ENCODE measurements at places on chromosomes 16 and 17.

DNA sequence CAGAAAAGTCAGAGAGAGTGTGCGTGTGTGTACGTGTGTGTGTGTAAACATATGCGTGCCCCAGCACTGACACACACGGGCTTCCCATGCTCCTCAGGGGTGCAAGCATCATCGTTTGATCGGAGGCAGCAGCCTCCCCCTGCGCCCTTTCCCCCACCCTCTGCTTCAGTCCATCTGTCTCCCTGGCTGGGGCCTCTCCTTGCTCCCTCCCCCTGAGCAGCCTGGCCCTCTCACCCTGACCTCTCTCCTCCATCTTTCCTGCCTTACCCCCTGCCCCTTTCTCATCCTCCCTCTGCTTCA lies 4.4 kb downstream of the STX1B start:
- DNase-seq: no peak

DNA sequence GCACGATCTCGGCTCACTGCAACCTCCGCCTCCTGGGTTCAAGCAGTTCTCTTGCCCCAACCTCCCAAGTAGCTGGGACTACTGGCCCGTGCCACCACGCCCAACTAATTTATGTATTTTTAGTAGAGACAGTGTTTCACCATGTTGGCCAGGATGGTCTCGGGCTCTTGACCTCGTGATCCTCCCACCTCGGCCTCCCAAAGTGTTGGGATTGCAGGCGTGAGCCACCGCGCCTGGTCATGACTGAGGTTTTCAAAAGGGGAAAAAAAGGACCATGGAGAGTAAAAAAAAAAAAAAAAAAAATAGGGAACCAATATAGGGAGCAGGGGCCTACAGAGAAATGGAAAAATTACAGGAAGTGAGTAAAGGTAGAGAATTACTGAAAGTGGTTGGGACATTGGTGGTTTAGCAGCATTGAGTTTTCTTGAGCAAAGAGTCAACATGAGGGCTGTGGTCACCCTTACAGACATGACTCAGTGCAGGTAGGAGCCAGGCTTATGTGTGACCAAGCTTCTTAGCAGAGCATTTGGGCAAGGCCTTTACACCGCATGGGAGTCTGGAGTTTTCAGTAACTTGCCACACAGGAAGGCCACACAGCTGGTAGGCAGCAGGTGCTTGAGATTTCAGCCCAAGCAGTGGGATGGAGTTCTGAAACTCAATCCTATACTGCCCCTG lies 447.3 kb downstream of the HS3ST3B1 start:
- no peak for DNase-seq

DNA sequence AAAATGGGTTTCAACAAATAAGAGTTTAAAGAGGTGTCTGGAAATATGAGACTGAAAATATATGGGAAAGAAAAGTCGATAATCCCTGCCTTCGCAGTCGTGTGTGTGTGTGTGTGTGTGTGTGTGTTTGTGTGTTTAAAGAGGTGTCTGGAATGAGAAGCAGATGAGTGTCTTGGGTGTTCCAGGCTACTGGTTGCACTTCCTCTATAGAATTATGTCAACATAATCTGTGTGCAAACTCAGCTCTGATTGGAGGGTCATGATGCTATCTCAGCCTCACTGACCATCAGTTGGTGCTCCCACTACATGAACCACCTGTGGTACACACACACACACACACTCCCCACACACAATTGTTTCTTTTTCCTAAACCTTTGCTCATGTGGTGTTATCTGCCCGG lies 347.3 kb downstream of the NPIPA8 start:
- no peak for DNase-seq

DNA sequence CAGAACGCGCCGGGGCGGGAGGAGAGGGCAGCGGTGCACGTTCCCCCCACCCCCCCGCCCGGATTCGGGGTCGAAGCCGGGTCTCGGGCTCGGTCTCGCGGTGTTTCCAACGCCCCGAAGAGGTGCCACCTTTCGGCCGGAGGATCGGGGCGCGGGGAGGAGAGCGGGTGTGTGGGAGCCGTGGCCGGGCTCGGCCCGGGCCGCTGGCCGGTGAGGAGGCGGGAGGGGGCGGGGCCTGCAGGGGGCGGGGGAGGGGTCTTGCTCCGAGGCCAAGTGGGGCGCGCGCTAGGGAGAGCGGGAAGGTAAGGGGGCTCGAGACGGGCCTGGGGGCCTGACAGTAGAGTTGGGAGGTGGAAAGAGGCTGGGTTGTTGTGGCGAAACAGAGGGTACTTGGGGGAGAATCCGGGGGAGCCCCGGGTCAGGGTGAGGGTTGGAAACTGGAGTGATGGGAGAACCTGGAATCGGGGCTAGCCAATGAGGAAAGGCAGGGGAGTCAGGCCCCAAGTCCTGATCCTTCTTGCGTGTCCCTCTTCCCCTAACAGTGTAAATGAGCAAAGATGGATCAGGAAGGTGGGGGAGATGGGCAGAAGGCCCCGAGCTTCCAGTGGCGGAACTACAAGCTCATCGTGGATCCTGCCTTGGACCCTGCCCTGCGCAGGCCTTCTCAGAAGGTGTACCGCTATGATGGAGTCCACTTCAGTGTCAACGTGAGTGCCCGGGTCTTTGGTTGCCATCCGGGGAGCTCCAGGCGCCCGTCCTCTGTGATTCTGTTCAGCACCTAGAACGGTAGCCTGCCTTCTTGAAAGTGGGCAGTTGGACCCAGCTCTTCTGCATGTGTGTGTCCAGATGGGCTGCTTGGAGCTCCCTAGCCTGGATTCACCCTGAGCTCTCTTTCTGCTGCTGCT lies 873 bp downstream of the SETD1A start:
- no peak for DNase-seq

DNA sequence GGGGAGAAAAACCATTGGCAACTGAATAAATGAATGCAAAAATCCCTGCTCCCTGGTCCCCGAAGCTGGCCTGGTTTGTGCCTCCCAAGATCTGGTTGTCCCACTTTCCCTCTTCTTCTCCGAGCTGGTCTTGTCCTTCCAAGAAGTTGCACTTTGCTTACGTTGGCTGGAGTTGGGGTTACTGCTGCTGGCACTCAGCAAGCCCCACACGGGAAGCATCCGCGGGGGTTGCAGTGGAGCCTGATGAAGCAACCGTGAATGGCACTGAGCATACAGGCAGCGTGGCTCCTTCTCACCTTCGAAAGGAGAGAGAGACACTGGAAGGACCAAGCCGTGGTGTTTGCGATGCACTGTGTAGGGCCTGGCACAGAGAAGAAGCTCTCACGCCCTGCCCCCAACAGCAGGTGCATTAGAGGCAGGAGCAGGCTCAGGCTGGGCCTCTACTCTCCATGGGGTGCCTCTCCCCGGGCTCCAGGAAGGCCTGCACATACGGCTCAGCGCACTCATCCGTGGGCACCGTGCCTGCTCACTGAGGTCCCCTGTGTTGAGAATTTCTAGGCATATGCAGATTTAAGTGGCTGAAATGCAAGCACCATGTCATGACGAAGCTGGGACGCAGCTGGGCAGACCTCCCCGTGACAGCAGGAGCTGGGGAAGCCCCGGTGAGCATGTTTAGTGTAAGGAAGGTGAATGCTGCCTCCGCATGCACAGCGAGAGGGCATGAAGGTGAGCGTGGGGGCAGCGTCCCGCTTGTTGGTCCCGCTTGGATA lies 12.1 kb downstream of the CA5A start:
- DNase-seq: no peak

DNA sequence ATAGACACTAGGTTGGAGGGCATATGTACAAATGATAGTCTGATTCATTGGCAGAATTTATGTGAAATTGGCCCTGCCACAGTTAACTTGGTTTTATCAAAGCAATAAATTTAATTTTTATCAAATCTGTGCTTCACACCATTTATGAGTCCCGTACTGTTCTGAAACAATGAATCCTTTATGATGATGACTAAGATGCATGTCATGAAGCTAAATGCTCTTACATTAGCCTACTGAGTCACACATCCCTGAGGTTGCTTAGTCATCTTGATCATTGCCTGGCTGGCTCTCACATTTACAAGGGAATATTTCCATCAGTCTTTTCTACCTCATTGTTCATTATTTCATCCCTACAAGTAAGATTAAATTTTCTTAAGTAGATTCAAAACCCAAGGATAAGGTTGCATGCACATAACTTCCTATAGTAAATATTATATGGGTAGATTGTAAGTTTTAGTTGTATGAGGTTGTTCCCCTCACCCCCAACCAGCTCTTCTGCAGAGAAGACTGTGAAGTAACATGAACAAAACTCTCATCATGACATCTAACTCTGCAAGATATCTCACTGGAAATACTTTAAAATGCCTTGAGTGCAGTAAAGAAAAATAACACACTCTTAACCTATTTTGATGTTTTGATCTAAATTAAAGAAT lies 170.7 kb downstream of the CYB561 start:
- no peak for DNase-seq

- DNase-seq: no peak
Measured at GRCh38 chr16:85746460-85747215, 4.3 kb downstream of the C16orf74 start.

DNA sequence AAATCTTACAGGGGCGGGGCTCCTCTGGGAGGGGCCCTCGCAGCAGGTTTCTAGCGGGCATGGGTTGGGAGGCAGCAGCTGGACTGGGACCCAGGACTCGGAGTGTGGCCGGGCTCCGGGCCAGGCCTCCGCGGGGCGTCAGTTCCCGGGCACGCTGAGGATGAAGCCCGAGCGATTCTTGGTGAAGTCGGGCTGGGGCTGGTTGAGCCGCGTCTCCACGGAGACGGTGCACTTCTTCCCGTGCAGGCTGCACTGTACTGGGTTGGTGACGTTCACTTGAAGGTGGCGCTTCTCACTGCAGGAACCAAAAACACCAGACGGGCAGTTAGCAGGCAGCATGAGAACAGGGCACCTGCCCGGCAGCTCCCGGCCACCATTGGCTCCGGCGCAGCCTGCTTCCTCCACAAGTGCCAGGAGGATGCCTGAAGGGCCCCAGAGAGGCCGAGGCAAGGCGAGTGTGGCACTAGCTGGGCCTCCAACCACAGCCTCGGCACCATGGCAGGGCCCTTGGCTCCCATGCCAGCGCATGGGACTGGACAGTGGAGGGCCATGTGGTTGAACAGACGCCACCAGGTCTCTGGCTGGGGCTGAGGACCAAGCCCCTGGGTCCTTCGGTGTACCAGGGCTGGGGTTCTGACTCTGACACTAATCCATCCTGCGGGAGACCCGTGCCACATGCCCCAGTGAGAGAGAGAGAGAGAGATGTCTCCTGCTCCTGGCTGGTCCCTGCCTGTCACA lies 8.0 kb downstream of the CDK5R1 start:
- DNase-seq: no peak

GRCh38 chr17:27244011-27244410 lies 49.9 kb upstream of the WSB1 start:
- DNase-seq: no peak

- no peak for DNase-seq
Measured at GRCh38 chr17:58333736-58334207, 5.2 kb upstream of the TSPOAP1 start.

GRCh38 chr17:30975042-30975820 lies 4.4 kb downstream of the RNF135 start:
- DNase-seq: no peak

DNA sequence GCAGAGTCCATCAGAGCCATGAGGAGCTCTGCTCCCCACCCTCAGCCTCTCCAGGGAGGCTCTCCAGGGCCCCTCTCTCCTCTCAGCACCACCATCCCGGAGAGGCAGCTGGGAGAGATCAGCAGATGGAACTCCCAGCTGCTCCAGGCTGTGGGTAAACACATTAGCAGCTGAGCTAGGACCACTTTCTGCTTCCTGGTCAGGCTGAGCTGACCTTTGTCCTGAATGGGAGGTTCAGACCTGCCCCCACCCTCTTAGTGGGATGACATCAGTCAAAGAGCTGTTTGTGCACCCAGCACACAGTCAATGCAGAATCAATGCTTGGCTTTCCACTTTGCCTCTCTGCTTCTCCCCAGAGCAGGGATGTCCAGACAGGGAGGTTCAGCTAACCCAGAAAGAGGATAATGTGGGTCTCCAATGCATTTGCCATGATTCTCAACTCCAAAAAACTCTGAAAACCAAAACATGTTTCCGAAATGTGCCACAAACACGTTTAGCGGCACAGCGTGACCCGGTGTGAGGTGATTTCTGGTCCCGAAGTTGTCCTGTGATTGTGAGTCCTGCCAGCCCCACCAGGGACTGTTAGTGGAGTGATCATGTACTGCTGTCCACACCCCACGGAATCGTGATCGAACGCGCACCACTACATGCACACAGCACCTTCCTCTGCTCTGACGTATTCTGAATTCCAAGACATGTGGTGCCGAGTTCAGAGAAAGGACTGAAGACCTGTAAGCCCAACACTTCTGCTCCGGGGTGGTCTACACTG lies 6.7 kb downstream of the GPR142 start:
- DNase-seq: no peak

DNA sequence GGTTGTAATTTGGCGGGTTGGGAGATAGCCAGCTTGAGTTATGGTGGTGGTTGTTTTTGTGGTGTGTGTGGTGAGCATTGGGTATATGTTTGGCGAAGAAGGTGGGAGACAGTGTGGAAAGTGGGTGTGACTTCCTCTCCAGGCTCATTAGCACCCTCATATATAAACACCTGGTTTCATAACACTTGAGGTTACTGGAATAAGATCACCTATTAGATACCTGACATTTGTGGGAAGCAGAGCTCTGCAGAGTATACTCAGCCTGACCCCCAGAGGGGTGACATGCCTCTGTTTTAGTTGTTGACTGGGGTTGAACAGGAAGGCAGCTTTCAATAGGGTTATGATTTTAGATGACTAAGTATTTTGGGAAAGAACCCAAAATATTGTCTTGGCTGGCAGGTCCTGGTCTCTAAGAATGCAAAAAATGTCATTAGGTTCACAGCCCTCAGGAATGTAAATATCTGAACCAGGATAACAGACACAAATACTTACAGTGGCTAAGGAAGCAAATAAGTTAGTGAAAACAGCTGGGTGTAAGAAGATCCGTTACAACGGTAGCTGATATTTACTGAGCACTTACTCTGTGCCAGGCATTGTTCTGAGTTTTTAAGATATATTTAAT lies 18.3 kb upstream of the EFCAB13 start:
- no peak for DNase-seq

- DNase-seq: no peak
Measured at GRCh38 chr17:4839965-4840892, 7.1 kb downstream of the MINK1 start.

GRCh38 chr17:29061036-29061435 lies 18.1 kb downstream of the PIPOX start:
- no peak for DNase-seq

DNA sequence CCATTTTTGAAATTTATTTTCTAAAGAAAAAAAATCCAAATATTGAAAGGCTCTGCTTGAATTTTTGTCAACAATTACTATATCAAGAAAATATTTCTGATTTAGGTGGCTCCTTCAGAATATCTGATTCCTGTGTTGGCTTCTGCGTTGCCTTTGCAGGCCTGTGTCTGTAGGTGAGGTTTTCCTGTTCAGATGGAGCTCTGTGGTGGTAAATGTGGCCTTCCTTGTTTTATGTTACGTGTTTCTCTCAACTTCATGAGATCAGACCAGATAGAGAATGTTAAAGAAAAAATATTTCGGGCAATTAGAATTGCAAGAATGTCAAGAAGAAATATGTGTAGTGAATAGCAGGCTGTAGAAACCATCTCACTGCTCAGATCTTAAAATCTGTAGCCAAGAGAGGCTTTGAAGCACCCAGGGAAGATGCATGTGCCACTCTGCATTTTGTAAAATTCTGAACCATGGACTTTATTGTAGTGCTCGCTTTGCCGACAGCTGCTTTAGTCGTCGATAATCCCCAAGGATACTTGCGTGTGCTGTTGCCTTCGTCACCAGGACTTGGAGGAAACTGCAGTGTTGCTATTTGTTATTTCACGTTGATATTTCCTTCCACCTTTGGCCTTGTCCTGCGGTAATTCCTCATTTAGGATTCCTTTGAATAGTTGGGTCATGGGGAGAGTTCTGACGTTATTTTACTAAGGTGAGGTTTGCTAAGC lies 69.9 kb downstream of the RPTOR start:
- no peak for DNase-seq
